CD4-positive, alpha-beta T cell treated with Interleukin-17A for 1 hour (primary cell): ENCODE measurements at places on chromosomes 2 and 18.

DNA sequence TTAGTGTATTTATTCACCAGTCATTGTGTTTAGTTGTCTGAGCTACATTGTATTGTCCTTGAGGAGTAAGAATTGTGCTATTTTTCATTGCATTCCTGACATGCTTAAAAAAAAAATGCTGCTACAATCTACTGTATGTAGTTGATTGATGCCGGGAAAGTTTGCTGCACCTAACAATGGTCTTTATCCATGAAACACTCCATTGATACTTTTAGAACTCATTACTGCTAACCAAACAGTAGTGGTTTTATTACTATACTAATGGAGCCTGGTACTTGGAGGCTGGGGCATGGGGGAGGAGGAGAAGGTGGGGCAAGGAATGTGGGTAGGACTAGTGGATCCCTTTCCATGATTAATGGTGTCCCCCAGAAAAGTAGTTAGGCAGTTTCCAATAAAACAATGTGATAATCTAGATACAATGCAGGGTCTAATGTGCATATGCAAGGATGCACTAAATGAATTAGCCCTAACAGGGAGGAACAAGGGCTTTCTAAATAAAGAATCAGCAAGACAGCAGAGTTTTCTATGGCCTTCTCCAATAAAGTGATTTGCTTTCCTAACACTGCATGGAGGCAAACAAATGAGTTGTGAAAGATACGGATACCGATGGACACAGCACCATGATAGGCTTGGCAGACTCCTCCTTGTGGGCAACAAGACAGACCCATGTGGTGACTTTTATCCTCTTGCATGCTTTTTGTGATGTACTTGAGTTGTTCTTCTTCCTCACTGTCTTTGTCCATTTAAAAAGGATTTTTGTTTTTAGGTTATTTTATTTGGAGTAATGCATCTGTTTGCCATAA lies 78.5 kb downstream of the FMNL2 start:
- DNase-seq = no peak

DNA sequence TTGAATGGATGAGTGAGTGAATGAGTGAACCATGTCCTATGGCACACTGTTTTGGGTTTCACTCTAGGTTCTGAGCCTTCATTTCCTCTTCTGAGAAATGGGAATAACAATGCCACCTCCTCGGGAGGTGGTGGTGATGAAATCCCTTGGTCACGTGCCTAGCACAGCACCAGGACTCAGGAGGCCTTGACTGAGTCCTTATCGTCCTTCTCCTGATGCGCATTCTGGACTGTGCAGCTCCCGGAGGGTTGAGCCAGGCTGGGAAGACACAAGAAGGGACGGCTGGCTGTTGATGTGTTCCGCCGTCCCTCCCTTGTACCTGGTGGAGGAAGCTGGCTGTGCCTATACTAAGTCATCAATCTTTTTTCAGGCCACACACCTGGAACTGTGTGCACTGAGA lies 437.3 kb downstream of the ZNF521 start:
- DNase-seq = no peak

DNA sequence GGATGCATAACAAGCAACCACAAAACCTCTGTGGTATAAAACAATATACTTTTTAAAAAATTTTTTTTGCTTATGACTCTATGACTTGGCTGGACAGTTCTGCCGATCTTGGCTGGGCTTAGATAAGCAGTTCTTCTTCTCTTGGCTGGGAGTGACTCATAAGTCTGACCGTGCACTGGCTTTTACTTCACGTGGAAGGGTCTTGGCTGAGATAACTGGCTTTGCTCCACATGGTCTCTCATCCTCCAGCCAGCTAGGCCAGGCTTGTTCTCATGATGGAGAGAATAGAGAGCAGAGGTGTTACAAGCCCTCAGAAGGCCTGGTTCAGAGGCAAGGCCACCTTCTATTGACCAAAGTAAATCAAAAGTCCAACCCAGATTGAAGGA lies 178.9 kb upstream of the SERPINE2 start:
- no peak for DNase-seq

DNA sequence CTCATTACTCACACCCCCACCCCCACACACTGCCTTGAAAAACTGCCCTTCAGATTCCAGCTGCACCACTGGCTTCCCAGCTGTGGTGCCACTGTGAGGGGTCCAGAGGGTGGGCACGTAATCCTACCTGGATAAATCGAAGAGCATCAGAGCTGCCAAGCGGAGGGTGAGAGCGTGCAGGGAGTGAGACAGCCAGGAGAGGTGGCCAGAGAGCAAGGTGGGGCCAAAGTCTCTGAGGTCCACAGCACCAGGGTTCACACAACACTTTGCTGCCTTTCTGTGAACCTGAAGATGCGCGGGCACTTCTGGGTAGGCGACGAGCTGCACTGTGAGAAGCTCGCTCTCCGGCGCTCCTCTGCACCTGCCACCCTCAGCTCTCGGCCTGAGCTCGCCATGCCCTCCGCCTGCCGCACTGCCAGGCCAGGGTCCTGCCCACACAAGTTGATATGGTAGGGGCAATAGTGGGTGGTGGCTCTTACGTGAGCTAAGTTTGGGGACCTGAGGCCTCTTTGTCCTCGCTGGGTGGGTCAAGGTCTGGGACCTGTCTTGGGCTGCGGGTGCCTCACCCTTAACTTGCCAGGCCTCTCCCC lies 83.9 kb downstream of the MARCO start:
- no peak for DNase-seq
